Globus pallidus (tissue), 1 donor: ENCODE measurements at places on chromosomes 4 and X.
A peak's percentile ranks its signal among the peaks of the same experiment; 100 is the strongest.

GRCh38 chr4:52265781-52266525 is 214.8 kb downstream of the SPATA18 start:
- DNase-seq = no peak

DNA sequence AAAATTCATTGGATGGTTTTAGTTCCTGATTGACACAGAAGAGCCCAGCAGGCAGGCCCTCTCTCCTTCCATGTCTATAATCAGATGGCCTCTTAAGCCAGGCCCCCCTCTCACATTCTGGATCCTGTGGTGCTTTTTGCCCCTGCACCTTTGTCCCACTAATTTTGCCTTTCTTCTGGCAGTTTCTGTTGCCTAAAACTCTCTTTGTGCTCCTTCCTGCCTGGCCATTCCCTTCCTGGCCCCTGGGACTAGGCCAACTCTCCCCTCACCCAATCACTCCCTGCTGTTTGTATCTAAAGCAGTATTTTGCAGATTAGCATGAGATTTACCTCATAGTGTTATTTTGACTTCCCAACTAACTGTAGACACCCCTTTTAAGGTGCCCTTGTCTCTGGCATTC is 42.7 kb upstream of the DDX3X start:
- no peak for DNase-seq

DNA sequence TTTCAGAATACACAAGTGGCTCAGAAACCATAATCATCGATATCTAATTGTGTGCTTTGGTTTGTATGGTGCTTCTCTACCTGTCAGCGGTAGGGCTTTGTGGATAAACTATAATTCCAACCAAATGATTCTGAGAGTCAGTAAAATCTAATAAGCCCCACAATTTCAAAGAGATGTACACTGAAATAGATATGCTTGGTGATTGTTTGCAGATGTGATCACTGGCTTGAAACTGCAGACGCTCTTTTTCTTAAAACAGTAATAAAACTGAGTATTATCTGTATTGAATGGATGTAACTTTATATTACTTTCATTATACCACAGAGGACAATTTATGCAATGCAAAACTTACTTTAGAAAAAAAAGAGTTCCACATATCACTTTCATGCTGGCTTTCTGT is 198.8 kb upstream of the ANXA10 start:
- DNase-seq = no peak

- no peak for DNase-seq
Measured at GRCh38 chr4:174549721-174550120, 27.4 kb upstream of the HPGD start.

- no peak for DNase-seq
Measured at GRCh38 chr4:126708716-126709115, 924.0 kb upstream of the INTU start.

- no peak for DNase-seq
Measured at GRCh38 chrX:105695451-105695850, 126.9 kb upstream of the NRK start.

- no peak for DNase-seq
Measured at GRCh38 chr4:177293208-177294033, 16.3 kb upstream of the NEIL3 start.

- no peak for DNase-seq
Measured at GRCh38 chr4:176259330-176260090, 9.5 kb downstream of the ASB5 start.

DNA sequence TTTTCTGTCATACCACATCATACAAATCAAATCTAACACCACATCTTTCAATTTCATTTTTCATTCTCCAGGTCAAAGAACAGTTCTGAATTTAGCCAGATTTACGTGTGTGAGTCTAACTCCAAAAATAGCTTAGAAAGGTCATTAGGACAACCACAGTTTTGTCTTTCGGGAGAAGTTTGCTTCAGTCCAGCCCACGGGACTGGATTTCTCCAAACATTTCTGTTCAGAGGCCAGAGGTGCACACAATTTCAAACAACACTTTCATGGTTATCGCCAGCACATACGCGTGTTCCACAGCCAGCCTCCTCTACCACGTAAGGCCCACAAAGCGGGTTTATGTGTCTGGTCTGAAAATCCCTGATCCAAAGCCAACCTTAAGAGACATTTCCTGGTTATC is 65.9 kb downstream of the VEGFC start:
- DNase-seq = no peak

DNA sequence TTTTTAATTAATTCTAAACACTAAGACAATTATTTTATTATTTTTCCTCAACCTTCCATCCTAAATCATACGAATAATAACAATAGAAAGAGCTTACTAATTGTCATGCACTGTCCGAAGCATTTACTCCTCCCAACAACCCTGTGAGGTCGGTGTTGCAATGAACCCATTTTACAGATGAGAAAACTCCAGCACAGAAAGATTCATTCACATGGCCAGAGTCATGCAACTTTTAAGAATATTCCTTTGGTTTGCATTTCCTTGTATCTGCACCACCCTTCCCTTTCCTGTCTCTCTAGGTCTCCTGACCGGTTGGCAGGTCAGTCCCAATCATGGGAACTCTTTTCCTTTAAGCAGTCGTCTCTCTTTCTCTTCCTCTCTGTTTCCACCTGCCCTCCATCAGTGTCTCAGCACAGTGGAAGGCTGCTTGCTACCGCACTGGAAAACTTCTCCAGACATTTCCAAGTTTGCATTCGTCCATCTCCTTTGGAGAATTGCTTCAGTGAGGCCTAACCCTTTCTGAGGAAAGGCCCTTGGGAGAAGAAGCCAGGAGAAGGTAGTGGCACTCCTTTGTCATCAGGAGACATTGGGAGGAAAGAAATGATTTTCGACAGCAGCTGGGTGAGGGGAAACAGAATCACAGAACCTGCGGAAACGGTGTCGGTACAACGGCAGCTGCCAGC is 1.9 kb upstream of the TMSB4X start:
- DNase-seq = no peak

- peak; percentile 24 for DNase-seq
Measured at GRCh38 chr4:52051615-52052474, 741 bp downstream of the SPATA18 start.

DNA sequence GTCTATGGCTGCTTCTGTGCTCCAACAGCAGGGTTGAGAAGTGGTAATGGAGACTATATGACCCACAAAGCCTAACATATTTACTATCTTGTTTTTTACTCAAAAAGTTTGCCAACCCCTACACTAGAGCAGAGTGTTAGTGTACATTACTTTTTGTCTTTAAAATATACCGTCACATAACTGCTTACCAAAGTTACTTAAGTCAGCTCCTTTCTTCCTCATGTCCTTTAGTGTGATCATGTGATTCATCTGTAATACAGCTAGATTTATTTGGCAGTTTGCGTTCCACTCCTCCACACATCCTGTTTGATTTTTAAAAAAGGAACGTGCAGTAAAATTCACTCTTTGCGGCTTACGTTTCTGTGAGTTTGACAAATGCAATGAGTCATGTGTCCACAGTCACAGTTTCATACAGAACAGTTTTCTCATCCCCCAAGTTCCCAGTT is 162.4 kb upstream of the GPRIN3 start:
- peak; percentile 3 for DNase-seq

DNA sequence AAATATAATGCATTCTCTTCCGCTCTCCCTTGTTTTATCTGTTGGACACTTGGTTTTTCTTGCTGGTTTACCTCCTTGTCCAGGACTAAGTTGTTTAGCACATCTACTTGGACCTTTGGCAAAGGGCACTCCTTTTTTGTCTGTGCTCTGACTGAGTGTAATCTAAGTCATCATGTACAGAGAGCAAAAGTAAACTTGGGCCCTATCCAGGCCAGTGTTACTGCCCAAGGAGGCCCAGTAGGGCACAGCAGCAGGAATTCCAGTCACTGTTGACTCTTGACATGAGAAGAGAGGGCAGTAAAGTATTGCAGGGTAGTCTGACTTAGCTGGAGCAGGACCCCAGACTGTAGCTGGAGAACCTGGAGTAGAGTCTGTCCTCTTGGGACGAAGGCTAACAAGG is 445.5 kb downstream of the ZIC3 start:
- DNase-seq = no peak

DNA sequence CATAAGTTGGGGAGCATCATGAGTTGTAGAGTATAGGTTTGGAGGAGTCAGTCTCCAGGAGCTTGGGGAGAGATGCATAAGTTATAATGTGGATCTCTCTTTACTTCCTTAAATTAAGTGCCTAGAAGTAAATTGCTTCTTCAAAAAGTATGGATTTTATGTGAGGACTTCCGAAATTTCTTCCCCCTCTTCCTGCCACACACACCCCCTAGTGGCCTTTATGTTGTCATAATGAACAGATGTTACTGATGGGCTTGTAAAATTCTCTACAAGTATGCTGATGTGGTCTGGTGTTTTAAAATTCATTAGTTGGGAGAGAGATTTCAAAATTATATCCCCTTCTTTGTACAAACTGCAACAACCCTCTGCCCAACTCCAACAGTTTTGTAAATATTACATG is 2.3 kb upstream of the METTL14 start:
- peak; percentile 7 for DNase-seq

GRCh38 chr4:147396105-147396504 is 84.8 kb upstream of the EDNRA start:
- DNase-seq = no peak

GRCh38 chrX:96791559-96791958 is 92.1 kb upstream of the RPA4 start:
- no peak for DNase-seq
